ENCODE measurements at places on chromosomes 3 and 15. TPM values are rescaled to one million over a fixed set of nuclear protein-coding genes. Genes with fewer than 3 reads are reported as not detected.

Gene HDAC11
- total RNA-seq: 1.6 TPM

Gene SCAMP5
- total RNA-seq: 46.6 TPM

Gene ARL14
- not detected for total RNA-seq

Gene SYNPR
- total RNA-seq: not detected

Gene GPR62
- total RNA-seq: not detected

Gene CNTN3
- not detected for total RNA-seq

Gene TNNC1
- not detected for total RNA-seq

Gene EOMES
- 0.60 TPM for total RNA-seq

Gene GOLGA6D
- total RNA-seq: not detected

Gene WNT5A
- 55.8 TPM for total RNA-seq

Gene CYP1A2
- not detected for total RNA-seq

Gene ST8SIA2
- 0.11 TPM for total RNA-seq

Gene CD200
- total RNA-seq: not detected

Gene SIDT1
- total RNA-seq: 11.3 TPM

Gene EIF4A2
- 541 TPM for total RNA-seq

Gene LRRC15
- total RNA-seq: not detected

DNA sequence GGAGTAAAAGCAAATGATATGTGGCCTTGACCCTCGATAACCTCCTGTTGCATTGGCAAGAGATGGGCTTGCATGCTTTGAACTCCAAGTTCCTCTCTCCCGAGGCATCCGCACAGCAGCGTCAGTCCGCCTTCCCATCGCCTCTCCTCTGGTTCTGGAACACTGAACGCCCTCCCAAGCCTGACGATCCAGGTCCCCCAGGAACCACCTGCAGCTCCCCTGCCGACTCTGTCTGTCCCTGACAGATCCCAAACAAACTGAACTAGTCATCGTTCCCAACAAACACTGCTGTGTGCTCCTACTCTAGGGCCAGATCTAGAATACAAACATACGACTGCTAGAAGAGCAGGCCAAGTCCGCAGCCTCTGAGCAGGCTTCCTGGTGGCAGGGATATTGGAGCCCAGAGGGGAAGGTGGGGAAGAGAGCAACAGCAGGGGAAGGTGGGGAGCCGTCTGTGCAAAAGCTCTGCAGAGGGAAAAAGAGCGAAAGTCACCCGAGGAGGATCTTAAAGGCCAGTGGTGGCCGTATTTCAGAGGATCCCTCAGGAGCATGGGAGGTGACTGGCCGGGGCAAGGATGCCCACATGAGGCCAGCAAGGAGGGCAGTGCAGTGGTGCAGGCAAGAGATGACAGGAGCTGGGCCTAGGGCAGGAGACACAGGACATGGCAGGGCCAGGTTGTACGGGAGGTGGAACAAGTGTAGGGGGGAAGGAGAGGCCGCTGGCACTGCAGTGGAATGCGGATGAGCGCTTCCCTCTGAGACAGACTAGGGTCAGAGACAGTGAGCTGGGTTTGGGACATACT, 50.8 kb downstream of the PCSK6 start:
- no peak for DNase-seq

GRCh38 chr3:79184251-79184650, 583.5 kb downstream of the ROBO1 start:
- no peak for DNase-seq

GRCh38 chr15:94346282-94346681, 114.9 kb downstream of the MCTP2 start:
- peak; percentile 46 for DNase-seq

- DNase-seq: no peak
Observed at GRCh38 chr3:12345584-12346494, 57.0 kb downstream of the PPARG start.

DNA sequence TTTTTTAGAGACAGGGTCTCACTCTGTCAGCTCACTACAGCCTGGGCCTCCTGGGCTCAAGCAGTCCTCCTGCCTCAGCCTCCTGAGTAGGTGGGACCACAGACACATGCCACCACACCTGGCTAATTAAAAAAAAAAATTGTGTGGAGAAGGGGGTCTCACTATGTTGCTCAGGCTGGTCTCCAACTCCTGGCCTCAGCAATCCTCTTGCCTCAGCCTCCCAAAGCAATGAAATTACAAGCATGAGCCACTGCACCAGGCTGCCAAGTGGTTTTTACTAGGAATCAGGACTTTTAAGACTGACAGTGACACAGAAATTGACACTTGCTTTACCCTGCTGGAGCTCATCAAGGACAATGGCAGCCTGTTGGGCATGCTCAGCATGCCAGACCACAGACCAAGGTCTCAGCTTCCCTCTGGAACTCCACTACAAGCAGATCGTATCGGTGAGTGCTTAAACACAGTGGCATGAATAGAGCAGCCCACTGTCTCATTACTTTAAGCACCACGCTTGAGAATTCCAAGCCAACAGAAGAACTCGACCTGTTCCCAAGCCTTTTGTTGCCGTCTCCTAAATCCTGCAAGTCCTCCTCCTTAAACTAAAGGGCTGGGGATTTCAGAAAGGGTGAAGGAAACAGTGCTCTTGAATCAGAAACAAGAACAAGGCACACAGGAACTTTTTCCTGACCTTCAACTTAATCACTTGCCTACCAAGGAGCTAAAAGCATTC, 41.4 kb downstream of the EOMES start:
- no peak for DNase-seq

- DNase-seq: no peak
Observed at GRCh38 chr15:29593111-29593510, 229.2 kb downstream of the TJP1 start.

DNA sequence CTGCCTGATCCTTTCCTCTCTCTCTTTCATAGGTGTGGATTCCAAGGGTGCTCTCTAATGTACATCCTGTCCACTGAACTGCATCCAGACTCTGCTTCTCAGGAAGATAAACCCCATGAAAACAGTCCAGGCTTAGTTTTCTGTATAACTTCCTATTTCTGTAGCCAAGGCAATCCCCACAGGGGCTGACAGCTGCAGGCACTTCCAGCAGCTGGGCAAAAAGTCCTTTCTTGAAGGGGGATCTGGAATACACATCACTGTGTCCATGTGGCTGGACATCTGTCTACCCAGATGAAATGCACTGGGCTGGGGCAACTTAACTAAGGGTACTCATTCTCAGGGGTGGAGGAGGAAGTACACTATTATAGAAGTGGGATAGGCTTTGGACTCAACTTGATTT, 72.2 kb downstream of the NR1D2 start:
- DNase-seq: no peak

DNA sequence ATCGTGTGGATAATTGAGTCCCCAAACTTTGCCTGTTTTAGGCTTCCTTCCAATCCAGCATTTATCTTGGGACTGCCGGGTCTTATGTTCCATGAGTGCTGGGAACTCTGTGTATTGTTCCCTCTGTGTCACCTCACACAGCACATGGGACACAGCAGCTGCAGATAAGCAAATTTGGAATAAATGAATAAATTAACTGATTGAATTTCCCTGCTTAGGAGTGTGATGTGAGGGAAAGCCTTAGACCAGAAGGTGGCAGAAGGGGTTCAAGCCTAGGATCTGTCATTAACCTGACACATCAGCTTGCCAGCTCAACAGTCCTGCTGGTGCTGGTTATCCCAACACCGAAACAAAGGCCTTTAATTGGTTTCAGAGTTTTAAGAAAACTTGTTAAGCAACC, 114.3 kb downstream of the OXSM start:
- DNase-seq: peak; percentile 69

GRCh38 chr3:195746751-195747150, 26.0 kb downstream of the MUC20 start:
- no peak for DNase-seq

DNA sequence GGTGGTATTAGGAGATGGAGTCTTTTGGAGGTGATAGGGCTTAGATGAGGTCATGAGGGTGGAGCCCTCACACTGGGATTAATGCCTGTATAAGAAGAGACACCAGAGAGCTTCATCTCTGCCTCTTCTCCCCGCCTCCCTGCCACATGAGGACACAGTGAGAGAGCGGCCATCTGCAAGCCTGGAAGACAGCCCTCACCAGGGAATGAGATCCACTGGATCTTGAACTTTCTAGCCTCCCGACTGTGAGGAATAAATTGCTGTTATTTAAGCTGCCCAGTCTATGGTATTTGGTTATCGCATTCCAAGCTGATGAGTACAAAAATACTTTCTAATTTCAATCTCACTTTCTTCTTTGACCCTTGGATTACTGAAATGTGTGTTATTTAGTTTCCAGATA, 121.4 kb downstream of the OCA2 start:
- DNase-seq: no peak

DNA sequence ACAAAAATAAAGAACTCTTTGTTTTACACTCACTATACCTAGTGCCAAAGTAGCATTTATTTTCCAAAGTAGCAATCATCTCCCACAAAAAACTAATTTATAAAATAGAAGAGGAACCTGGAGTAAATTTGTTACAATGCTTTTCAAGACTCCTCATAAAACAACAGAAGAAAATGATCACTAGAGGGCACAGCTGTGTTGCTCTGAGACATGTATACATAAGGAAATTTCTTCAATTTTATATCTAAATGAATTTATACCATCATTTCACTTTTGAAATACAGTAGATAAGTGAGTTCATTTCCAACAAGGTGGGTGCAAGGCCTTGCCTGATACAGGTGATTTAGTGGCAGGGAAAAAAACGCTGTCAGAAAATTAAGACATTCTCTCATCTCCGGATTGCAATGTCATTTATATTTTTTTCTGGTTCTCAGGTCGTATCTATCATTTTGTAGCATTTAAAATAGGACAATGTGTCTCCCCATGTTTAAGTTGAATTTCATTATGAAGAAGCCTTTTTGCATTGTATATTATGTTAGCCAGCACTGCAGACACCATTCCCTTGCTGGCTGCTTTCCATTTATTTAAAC, 25.3 kb upstream of the ARHGEF26 start:
- peak; percentile 49 for DNase-seq

DNA sequence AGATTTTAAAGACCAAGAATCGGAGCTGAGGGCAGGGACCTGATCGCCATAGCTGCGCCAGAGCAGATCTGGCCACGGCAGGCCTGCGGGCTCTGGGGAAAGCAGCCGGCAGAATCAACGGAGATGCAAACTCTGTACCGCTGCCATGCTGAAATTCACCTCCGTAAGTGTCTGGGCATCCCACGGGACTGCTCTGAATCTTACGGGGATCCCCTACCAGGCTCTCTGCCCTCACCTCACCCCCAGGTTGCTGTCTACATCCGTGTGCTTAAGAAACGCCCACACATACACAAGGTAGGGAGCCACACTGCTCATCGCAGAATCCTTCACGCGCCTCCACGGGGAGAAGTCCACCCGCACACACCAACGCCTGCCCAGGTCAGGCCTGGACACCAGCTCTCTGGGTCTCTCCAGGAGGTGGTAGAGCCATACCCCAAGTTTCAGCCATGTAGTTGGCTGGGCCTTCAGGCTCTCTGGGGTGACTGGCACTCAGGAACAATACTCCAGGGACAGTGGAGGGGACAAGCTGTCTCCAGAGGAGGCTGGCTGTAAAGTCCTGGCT, 33.5 kb downstream of the FAM174B start:
- DNase-seq: no peak

GRCh38 chr3:4233488-4233887, 69.7 kb upstream of the SETMAR start:
- no peak for DNase-seq

- no peak for DNase-seq
Observed at GRCh38 chr15:78937132-78937739, 7.6 kb downstream of the CTSH start.

DNA sequence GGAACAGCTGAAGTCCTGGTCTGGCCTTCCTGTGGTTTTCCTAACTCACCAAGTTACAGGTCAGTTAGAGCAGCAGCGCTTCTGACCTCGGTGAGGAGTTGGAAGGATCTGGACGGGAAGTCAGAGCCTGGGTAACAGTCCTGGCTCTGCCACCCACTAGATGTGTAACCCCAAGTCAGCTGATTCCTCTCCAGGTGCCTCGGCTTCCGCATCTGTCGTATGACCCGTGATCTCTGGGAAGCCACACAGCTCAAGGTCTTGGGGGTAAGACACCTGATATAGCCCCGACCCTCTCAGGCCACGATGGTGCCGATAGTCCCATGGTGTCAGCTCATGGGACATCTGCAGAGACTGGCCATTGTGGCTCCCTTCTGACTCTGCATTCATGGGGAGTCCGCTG, 8.3 kb upstream of the PIGZ start:
- no peak for DNase-seq

DNA sequence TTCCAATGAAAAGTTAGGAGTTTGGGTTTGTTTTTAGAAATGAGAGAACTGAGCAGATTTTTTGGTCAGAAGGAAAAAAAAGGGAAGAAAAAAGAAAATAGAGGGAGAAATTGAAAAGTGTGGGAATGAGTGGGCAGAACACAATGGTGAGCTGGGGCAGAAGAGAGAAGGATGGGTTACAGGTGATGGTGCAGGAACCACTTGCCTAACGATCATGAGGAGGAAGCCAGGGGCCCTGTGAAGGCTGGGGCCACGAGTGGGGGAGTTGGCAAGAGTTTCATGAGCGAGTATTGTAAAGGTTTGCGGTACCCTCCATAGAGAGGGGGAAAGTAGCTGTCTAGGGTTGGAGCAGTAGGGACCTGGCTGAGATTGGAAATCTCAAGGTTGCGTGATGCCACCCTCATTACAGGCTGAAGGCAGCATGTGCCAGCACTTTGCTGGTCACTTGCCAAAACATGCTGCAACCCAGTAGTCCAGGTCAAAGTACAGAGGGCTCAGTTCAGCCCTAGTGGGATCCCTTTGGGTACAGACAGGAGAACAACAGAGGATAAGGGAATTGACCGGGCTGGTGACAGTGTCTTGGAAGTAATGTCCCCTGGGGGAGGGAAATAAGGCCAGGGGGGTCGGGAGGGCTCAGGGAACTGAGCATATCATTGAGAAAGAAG, 6.6 kb downstream of the IVD start:
- no peak for DNase-seq

- no peak for DNase-seq
Observed at GRCh38 chr15:78244101-78244500, 9.7 kb upstream of the ACSBG1 start.

GRCh38 chr3:195921334-195921791, 13.0 kb upstream of the TNK2 start:
- no peak for DNase-seq

GRCh38 chr3:155701882-155702465, 42.9 kb downstream of the PLCH1 start:
- peak; percentile 90 for DNase-seq

- DNase-seq: no peak
Observed at GRCh38 chr15:35850284-35850683, 304.3 kb upstream of the DPH6 start.

GRCh38 chr3:136802481-136802996, 16.4 kb upstream of the SLC35G2 start:
- no peak for DNase-seq

- no peak for DNase-seq
Observed at GRCh38 chr3:34183611-34184340, 385.3 kb downstream of the PDCD6IP start.

DNA sequence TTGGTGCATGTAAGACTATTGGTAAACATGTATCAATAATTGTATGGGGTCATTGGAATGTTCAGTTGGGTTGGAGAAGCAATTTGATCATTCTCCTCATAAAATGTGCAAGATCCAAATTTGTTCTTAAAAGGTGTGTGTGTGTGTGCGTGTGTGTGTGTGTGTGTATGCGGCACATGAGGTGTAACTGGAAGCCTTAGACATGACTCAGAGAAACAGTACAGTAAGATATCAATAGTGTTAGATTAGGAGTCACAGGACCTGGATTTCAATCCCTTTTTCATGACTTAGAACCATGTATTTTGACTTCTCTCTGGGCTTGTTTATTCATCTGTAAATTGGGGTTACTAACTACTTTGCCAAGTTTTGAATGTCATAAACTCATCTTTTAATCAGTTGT, 38.3 kb downstream of the RSRC1 start:
- no peak for DNase-seq

GRCh38 chr3:147324356-147324755, 82.0 kb downstream of the ZIC4 start:
- no peak for DNase-seq

- DNase-seq: no peak
Observed at GRCh38 chr3:124992041-124992440, 57.5 kb upstream of the MUC13 start.
